ENCODE measurements at places on chromosomes 4 and X.

- no peak for DNase-seq
These were observed 53.2 kb downstream of the MAML3 start for GRCh38 chr4:140100771-140101170.

DNA sequence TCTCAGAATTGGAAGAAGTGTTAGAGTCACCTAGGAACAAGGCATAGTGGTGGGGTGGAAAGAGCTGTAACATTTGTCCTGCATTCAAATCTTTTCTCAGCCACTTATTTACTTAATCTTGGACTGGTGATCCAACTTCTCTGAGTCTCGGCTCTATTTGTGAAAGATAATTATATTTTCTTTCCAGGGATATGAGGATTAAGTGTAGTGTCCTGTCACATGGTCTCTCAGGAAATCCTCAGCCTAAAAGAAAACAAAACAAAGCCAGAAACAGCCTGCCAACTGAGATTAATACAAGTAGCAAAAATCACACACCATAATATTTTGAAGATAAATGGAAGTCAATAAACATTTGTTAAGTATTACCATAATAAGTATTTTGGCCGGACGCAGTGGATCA lies 33.3 kb upstream of the ETNPPL start:
- DNase-seq, result no peak

DNA sequence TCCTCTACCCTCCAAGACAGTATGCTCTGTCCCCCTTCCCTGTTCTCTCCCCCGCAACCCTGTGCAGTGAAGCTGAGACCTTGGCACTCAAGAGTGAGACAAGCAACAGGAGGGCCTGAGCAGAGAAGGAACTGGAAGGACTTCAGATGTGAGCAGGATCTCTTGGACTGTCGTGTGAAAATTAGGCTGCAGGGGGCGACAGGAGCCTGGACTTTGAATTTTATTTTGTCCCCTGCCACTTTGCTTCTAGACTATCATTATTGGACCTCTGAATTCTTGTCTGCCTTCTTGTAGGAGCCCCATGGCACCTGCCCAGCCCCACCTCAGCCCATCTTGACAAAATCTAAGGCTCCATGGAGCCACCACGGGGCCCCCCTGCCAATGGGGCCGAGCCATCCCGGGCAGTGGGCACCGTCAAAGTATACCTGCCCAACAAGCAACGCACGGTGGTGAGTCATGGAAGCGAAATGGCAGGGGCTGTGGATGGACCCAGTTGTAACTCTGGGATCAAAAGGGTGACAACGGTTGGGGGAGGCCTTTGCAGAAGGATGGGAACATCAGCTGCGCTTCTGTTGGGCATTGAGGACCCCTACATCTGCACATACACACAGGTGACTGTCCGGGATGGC lies 1.7 kb downstream of the ARAF start:
- DNase-seq, result no peak

GRCh38 chr4:25370242-25370641 lies 6.8 kb upstream of the ANAPC4 start:
- no peak for DNase-seq

DNA sequence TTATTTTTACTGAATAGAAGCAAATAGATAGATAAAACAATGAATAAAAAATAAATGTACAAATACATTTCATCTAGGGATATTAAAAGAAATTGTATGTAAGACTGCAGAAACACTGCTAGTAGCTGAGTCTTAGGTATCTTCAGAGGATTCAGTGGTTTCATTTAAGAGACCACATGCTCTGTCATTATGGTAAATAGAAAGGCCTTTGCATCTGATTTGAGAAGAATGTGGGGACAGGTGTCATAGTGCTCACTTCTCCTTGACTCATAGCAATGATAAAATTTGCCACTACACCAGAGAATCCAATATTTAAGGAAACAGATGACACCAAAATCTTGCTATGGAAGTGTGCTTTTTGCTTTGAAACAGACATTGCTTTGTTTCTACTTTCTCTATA lies 59.8 kb upstream of the PPP1R2C start:
- DNase-seq, result no peak

- DNase-seq, result no peak
These were observed 112.5 kb upstream of the ZFP42 start for GRCh38 chr4:187883049-187883448.

GRCh38 chr4:66328803-66329574 lies 658.7 kb upstream of the EPHA5 start:
- DNase-seq, result no peak
